ENCODE measurements at places on chromosomes 6 and 20.

- no peak for DNase-seq
Observed at GRCh38 chr6:137751768-137752560, 115.1 kb upstream of the TNFAIP3 start.

GRCh38 chr20:3787324-3788014 is 929 bp upstream of the CENPB start:
- no peak for DNase-seq

DNA sequence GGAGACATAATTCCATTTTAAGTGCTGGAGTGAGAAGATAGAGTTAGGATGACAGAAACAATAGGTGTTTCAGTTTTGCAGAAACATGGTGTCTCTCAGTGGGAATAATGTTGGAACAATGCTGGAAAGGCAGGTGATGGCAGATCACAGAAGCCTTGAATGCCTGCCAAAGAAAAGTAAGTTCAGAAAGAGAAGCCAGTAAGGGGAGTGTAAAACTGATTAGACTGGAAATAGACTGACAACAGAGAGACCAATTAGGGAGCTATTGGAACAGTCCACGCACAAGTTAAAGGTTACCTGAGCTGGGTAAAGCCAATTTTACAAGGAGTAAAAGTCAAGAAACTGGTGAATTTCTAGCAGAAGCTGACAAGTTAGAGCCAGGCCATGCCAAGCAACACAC is 142.9 kb downstream of the TFAP2A start:
- no peak for DNase-seq

DNA sequence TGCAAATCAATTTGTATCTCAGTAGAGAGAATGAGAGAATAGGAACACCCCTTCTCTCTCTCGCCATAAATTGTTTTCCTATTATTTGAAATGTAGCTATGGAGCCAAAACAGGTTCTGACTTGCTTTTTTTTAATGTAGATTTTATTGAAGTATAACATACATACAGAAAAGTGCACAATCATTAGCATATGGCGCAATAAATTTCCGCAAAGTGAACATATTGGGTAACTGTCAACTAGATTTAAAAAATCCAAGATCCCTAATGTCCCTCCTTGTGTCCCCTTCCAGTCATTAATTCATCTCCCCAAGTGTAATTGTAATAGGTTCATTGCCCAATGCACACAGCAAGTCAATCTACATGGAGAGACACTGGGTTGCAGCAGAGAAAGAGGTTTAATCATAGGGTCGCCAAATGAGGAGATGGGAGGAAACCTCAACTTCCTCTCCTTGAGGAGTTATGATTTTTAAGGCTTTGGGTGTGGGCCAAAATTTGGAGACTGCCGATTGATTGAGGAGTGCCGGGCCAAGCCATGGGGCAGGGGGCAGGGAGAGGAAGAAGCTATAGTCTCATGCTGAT is 43.3 kb upstream of the TGM3 start:
- no peak for DNase-seq

DNA sequence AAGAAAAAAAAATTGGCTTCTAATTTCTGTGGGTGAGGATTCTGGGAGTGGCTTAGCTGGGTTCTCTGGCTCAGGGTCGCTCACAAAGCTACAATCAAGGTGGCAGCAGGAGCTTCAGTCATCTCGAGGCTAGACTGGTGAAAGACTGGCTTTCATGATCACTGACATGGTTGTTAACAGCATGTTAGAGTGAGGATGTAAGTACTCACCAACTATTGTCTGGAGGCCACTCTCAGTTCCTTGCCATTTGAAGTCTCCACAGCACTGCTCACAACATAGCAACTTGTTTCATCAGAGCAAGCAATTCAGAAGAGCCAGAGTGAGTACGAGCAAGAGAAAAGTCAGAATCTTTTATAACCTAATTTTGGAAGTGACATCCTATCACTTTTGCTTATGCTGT is 145.7 kb upstream of the PRSS16 start:
- DNase-seq: no peak

GRCh38 chr20:61236713-61237112 is 15.3 kb upstream of the CDH4 start:
- DNase-seq: peak; percentile 21
